ENCODE measurements at places on chromosomes 11 and 22.

DNA sequence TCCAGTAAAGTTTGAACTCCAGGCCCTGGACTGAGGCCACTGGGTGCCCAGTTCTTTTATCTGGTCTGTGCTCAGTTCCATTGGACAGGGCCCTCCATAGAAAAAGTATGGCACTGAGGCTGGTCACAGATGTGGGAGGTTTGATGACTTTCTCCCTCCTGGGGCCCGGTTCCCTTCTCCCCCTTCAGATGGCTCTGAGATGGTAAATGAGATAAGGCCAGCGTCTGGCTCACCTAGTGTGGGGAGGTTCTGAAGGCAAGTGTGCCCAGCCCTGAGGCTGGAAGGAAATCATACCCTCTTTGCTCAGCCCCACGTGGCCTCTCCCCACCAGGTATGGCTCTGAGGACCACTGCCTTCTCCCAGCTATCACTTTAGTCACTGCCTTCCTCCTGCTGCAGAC is 1.5 kb upstream of the CLDN5 start:
- no peak for DNase-seq

DNA sequence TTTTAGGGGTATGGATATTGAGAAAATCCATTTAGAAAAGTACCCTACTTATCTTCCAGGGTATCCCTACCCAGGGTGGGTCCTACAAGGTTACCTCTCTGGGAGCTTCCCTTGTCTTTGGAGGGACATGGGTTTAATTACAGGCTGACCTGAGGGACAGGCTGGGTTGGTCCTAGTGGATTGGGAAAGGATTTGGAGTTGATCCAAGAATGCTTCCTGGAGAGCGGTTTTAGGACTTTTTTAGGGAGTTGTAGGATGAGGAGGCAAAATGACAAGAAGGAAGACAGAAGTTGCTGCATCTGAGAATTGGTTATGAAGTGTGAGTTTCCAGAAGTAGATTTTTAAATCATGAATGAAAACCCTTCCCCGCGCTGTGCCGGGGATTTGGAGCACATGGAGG is 61.8 kb upstream of the CRTAM start:
- DNase-seq = no peak

- DNase-seq = no peak
Measured at GRCh38 chr11:100512475-100512874, 174.6 kb upstream of the ARHGAP42 start.

GRCh38 chr11:113567867-113568544 is 92.8 kb upstream of the DRD2 start:
- DNase-seq = no peak

GRCh38 chr11:112025707-112026106 is 499 bp downstream of the DLAT start:
- no peak for DNase-seq

DNA sequence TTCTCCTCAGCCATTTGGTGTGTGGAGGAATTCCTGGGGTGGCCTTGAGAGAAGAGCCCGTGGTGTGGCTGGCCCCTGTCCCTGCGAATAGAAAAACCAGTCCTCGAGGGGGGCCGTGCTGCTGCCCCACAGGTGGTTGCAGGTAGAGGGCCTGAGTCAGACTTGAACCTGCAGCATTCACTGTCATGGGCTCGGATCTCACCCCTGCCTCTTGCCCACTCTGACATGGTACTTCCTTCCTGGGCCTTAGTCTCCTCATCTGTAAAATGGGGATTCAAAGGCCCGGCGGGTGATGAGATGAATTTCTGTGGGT is 19.4 kb downstream of the TRMU start:
- no peak for DNase-seq

DNA sequence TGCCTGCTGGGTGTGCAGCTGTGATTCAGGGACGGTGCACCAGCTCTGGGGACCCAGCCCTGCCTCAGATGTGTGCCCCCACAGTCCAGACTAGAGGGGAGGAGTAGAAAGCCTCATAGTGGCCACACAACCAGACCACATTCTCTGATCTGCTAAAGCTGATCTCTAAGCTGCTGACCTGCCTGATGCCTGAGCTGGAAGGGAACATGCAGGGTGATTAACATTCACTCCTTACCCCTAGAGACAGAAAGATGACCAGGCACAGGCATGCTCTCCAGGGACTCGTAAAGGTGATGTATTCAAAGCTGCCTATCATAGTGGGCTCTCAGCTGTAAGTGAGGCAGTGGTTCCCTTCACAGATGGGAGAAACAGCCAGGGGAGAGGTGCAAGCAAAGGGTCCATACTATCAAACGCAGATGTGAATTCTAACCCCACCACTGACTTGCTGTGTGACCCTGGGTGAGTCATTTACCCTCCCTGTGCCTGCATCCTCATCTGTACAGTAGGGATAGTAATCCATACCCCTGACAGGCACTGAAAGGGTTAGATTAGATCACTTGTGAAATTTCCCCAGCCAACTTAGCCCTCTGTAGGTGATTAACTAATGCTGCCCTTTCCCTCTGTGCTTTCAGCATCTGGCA is 29.0 kb upstream of the LRRC32 start:
- DNase-seq = no peak

DNA sequence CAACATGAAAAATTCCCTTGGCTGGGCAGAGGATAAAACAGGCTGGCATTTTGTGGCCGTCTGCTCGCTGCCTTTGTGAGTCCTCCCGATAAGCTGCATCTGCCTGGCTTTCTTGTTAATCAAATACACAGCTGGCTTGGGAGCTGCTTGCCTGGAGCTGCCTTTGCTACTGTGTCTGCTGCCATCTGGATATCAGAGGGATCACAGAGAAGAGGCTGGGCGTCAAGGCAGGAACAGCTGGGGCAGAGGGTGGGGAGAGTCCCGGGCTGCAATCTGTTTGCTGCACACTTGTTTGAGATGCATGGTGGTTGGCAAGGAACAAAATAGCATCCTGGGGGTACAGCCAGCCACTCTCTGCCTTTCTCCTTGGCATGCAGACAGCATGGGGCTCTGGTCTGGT is 36.0 kb downstream of the COMMD9 start:
- no peak for DNase-seq

- DNase-seq = no peak
Measured at GRCh38 chr22:43392385-43392989, 19.3 kb upstream of the MPPED1 start.

GRCh38 chr11:78100261-78100660 is 20.6 kb upstream of the NDUFC2 start:
- DNase-seq = no peak

- DNase-seq = no peak
Measured at GRCh38 chr11:47986742-47987141, 6.4 kb downstream of the PTPRJ start.

DNA sequence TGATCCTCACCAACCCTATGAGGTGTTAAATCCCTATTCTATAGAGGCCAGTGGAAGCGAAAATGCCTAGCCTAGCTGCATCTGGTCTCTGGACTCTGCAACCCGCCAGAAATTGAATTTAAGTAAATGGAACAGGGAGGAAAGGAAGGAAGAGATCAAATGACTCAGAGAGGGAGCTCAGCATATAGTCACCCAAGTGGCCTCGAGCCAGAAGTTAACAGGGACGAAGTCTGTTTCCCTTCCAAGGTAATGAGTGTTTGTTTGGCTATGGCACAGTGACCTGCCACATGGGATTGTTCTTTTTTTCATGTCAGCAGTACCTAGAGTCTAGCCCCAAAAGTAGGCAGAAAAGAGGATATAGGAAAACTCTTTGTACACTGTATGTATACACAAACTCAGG is 66.3 kb downstream of the PAK1 start:
- DNase-seq = no peak

DNA sequence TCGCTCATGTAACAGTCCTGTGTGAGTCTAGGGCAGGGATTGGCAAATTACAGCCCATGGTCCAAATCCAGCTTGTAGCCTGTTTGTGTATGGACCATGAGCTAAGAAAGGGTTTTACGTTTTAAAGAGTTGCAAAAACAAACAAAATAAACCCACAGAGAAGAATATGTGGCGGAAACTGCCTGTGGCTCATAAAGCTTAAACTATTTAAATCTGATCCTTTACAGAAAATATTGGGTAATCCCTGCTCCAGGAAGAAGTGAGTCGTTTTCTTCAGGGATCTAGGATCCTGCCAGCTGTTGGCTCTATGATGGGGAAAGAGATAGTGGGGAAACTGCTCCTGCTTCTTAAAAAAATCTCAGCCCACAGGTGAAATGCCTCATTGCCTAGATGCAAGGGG is 3.4 kb upstream of the OR6Q1 start:
- no peak for DNase-seq

DNA sequence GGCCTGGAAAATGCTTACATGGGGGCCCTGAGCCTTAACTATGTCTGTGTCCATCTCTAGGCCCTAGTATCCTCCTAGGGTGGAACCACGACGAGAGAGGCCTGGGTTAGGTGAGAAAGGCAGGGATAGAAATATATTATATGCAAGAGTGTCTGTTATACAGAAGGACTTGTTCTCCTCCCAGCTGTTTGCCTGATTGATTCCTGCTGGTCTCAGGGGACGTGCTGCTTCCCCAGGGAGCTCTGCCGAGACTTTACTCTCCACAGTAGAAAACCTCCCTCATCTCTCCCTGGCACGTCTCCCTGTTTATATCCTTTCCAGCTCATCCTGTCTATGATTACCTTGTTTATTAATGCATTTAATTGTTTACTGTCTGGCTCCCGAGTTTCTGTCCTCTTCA is 132.6 kb downstream of the MIAT start:
- DNase-seq = no peak

GRCh38 chr11:88363648-88364065 is 26.1 kb upstream of the CTSC start:
- no peak for DNase-seq

DNA sequence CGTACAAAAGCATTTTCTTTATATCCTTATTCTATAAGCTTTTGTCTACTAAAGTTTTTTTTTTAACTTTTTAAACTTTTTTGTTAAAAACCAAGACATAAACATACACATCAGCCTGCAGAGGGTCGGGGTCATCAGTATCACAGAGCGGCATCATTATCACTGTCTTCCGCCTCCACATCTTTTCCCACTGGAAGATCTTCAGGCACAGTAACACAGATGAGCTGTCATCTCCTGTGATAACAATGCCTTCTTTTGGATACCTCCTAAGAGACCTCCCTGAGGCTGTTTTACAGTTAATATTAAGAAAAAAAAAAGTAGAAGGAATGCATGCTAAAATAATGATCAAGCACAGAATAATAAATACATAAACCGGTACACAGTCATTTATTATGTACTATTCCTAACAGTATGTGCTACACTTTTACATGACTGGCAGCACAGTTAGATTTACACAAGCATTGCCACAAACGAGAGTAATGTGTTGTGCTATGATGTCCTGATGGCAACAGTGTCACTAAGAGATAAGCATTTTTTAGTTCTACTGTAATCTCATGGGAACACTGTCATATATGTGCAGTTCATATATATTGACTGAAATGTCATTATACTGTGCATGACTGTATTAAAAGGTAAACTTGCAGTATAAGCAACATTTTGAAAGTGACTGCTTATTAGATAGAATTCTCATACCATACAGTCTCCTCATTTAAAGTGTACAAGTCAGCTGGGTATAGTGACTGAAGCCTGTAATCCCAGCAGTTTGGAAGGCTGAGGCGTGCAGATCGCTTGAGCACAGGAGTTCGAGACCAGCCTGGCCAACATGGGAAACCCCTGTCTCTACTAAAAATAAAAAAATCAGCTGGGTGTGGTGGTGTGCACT is 58.6 kb downstream of the KDM2A start:
- DNase-seq = no peak

DNA sequence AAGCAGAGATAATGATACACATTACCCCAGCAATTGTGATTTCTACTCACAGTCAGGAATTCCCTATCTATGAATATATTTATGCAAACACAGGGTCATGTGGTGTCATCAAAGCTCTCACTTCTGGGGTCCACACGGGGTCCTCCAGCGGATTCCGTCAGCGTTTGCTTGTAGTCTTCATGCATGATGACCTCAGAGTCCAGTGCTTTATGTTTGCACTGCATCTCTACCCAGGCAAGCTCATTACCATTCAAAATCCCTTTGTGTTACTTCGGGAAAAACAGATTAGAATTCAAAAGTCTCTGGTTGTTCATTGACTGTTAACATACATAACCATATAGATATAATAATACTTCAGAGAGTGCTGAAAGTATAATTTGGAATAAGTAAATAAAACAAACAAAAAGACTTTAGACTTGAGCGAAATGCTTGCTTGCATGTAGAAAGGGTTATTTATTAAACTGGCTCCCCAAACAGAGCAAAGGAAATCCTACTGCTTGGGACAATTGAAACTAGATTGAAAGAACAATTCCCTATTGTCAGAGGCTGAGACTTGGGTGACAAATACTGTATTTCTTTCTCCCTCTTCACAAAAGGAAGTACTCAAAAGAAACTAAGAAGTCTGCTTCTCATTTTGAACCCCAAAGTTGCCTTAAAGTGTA is 423.1 kb downstream of the ETS1 start:
- no peak for DNase-seq

GRCh38 chr11:68813773-68814172 is 27.9 kb downstream of the CPT1A start:
- no peak for DNase-seq

GRCh38 chr11:73358071-73358470 is 18.1 kb upstream of the RELT start:
- DNase-seq = no peak

DNA sequence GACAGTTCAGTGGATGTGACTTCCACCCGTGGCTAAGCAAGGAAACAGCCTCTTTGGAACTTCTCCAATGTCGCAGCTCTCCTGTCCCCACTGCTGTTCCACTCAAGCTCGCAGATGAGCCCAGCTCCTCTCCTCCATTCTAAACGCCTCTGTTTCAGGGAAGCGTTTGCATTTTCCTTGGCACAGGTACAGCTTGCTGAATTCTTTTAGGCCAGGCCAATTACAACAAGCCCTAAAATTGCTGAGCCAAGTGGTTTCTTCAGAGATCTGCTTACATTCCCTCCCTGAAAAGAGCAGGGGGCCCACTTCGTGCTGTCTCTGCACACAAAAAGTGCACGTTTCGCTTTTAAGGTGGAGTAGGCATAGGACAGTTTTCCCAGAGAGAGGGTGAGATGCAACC is 91.5 kb upstream of the BLID start:
- no peak for DNase-seq

DNA sequence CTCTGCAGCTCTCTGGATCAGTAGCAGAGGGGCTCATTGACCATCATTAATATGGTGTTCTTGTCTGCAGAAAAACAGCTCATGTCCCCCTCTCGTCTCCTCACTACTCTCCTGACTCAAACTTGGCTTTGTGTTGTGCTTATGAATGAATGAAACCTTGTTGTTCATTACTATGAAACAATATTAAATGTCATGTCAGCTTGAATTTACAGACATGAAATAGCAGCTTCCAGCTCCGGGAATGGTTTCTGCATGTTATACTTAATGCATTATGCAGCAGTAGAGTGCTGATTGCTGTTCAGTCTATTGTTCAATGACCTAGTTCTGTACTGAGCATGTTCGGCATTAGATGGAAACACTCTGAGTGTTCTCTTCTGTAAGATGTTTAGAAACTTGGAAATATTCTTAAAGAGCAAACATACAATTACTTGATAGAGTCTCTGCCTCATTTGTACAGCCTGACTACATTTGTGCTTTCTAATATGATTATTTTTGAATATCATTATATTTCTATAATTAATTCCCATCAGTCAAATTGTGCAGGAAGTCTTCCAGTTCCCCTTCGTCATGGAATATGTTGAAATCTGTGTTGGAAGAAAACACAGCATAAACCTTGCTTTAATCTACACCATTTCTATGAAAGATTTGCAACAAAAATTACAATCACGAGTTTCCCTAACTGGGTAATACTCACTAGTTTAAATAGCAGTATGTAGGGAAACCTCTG is 340.4 kb downstream of the SOX6 start:
- DNase-seq = no peak
